Left renal cortex interstitium (tissue), 4 donors: ENCODE measurements at places on chromosomes 16 and 17.
A peak's percentile ranks its signal among the peaks of the same experiment; 100 is the strongest.

DNA sequence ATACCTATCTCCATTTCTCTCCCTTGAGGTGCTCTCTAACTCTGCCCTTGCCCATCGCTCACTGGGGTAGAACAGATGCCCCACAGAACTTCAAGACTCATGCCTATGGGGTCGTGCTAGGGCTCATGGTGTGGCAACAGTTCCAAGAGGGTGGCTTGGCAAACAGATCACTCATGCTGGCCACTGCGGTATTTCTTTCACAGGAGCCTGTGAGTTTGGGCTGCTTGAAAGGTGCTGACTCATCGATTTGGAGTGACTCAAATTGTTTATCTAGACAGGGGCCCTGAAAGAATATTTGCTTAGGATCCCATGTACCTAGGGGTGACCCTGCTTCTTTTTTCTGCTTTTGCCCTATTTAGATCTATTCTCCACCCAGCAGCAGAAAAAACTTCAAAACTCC lies 69.9 kb downstream of the IRX5 start:
- no peak for DNase-seq

- no peak for DNase-seq
Measured at GRCh38 chr17:83177611-83178532, 98.5 kb downstream of the METRNL start.

DNA sequence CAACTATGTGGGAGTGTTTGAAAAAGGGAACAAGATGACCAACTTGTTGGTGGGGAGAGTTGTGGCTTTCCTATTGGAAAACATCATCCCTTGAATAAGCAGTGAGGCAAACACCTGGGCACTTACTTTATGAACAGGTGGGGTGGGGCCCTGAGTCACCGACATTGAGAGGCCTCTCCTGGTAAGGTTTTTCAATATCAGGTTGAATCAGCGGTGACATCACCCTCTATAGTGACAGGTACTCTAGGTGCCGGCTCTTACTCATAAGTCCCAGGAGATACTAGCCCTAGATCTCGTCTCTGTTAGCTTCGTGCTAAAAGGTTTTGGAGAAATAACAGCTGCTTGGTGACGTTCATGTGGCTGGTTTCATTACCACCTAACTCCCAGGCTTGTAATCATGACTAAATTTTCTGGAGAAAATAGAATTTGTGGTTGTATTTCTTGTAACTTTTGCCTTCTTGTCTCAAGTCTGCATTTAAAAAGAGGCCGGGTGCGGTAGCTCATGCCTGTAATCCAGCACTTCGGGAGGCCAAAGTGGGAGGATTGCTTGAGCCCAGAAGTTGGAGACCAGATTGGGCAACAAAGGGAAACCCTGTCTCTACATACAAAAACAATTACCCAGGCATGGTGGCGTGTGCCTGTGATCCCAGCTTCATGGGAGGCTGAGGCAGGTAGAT lies 19.3 kb downstream of the CDH1 start:
- no peak for DNase-seq

DNA sequence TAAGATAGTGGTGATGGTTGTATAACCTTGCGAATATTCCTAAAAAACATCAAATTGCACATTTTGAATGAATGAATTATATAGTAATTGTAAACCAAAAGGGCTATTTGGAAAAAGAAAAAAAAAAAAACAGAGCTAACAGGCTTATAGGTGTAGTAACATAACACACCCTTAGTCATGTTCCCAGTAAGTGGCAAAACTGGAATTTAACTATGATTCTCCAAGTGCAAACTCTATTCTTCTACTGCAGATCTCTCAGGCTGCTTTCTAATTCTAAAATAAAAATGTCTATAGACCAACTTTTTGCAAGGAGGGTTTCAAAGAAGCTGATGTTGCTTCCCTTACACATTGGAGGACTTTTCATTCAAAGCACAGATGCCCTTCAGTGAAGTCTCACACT lies 293.2 kb upstream of the MON1B start:
- no peak for DNase-seq

DNA sequence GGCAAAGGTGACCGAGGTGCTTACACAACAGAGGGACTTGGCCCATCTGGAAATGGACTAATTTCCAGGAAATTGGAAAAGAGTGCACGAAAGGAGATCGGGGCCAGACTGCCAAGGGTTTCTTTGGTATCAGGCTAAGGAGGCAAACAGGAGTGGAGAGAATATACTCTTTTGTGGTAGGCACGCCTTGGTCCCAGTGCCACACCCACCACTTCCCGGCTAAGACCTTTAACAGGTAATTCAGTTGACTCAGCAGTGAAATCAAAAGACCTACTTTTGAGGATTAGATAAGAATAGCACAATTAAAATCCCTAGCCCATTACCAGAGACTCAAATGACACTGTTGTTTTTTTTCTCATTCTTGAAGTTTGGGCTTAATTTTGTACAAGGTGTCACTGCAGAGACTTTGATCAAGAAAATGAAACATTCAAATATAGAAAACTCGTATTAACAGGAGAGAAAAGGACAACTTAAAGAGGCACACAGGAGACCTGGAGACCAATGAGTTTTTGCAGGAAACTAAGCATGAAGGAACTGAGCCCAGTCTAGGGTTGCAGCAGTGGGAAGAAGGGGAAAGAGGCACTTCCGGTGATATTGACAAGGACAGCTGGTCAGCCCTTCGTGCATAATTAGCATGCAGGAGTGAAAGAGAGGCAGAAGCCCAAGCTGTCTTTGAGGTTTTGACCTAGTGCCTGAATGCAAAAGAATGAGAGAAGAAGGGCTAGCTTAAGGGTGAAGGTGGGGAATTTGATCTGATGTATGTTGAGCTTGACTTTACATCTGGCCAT lies 265.5 kb upstream of the CCL2 start:
- no peak for DNase-seq

DNA sequence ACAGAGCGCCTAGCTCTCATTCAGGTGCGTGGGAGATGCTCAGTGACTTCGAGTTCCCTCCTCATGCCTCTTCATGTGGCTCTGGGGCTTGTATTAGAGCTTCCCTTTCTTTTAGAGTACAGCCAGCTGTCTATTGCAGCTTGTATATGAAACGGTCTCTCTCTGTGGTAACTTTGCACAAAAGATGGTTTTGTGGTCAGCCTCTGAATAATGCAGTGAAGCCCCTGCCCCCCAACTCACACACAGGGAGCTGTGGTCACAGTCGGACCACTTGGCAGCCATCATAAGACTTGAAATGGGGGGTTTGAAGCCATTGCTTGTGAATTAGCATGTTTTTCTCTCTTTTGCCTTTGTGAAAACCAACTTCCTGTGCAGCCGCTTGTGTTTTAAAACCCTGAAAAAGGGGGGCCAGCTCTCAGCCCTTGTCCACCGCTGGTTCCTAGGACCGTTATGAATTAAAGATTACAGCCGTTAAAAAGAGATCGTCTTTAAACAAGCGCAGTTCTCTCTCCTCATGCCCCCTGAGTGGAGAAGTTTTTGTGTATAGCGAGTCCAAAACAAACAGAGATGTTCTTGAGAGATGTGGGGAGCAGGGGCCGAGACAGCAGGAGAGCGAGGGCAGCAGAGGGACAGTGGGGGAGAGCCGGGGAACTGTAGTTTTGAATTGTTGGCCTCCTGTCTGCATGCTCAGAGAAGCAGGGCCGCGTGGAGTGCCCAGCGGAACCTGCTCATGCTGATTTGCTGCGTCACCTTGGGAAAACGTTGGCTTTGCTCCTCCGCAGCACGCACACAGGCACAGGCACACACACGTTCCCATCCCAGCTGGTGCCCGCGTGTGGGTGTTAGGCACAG lies 199.0 kb downstream of the MSI2 start:
- DNase-seq = no peak

- DNase-seq = no peak
Measured at GRCh38 chr16:24758373-24758772, 28.9 kb downstream of the TNRC6A start.

GRCh38 chr16:58249780-58250478 lies 44.9 kb downstream of the PRSS54 start:
- DNase-seq = peak; percentile 40

GRCh38 chr16:27972500-27972899 lies 91.0 kb downstream of the GSG1L start:
- DNase-seq = no peak

- no peak for DNase-seq
Measured at GRCh38 chr17:57666201-57666870, 78.8 kb downstream of the CCDC182 start.

- DNase-seq = no peak
Measured at GRCh38 chr16:72937916-72938794, 109.8 kb downstream of the ZFHX3 start.

GRCh38 chr17:74298778-74299177 lies 24.7 kb downstream of the DNAI2 start:
- no peak for DNase-seq

DNA sequence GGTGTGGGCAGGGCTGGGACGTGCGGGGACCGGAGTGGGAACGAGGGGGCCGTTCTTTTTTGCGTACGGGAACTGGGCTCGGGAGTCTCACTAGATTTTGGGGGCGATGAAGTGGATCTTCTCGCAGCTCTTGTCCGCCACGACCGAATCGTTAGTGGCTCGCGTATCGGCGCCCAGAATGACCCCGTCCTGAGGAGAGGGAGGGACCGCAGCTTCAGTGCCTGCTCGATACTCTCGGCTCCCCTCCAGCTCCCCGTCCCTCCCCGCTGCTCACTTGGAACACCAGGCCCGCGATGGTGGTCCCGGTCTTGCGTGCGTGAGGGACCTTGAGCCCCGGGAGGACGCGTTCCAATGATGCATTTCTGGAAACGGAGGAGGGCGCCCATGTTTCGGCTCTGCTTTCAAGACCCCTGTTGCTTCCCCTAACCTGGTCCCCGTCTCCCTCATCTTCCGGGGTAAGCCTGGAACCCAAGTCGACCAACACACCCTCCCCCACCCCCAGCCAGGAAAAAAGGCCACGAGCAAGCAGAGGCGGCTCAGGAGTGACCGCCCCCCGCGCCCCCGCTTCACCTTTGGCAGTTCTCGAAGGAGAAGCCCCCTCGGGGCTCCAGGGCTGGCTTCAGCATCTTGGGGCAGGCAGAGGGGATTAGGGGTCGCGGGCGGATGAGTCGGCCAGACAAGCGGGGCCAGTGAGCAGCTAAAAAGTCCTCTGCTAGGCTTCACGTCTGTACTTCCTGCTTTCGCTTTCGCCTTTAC lies at the start of gene PSMB10:
Gene PSMB10, minus strand, starts transcription at position 727 of the 756 bp plus-strand sequence. Its CDS starts 101 bp downstream, at position 626.
- peak; percentile 33 for DNase-seq

DNA sequence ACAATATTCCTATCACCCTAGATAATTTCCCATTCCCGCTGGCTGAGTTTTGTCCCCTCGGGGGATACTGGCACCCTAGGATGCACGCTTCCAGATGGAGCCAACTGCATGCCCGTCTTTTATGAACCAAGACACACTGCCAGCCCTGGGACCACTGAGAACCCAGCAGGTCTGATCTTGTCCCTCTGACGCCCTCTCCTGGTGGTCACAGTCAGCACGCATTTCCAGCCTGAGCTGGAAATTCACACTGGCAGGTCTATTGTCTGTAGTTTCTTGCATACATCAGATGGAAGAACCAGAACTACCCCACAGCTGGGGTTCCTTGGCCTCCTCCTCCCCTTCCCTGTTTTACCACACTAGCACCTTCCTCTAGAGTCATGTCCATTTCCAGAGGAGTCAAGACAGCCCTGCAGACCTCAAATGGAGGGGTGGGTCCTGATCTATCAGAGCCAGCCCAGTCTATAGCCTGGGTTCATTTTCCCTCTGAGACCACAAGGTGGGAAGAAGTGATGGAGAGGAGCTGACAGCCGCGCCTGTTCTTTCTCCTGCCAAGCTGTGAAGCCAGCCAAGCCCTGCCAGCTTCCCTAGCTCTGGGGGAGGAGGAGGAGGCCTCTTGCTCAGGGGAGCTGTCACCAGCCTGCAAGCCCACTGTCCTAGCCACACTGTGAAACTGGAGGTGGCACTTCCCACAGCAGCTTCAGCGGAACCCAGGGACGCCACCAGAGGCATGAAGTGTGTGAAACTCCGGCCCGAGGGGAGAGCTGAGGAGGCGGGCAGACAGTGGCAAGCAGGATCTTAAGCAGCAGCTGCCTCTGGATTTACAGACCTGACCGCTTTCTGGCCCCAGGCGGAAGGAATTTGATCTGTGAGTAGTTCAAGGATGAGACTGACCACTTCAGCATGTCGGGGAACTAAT lies 29.3 kb downstream of the MXRA7 start:
- DNase-seq = no peak

GRCh38 chr17:77909236-77909635 lies 49.3 kb upstream of the TNRC6C start:
- DNase-seq = no peak
